A673 (cell line): ENCODE measurements at places on chromosomes 3 and 15. TPM values are rescaled to one million over a fixed set of nuclear protein-coding genes. Genes with fewer than 3 reads are reported as not detected.

- no peak for DNase-seq
- H3K27me3 ChIP-seq = peaks cover 5% of the 10 kb centered on the region
- H3K4me3 ChIP-seq = no peak overlapping the region
- H3K4me1 ChIP-seq = peaks cover 16% of the 10 kb centered on the region
Measured at GRCh38 chr3:142884531-142884930, 4.4 kb downstream of the PCOLCE2 start.

GRCh38 chr3:114362815-114363214 lies 69.0 kb downstream of the TIGIT start:
- H3K27me3 ChIP-seq = no peaks in the 10 kb centered on the region
- H3K4me1 ChIP-seq = peaks cover 12% of the 10 kb centered on the region
- no peak overlapping the region for H3K27ac ChIP-seq
- H3K4me3 ChIP-seq = no peak overlapping the region
- DNase-seq = peak; percentile 69
- no peaks in the 10 kb centered on the region for H3K36me3 ChIP-seq

GRCh38 chr3:10389339-10389738 lies 68.4 kb upstream of the SEC13 start:
- H3K27ac ChIP-seq = no peak overlapping the region
- no peaks in the 10 kb centered on the region for H3K36me3 ChIP-seq
- H3K4me3 ChIP-seq = no peak overlapping the region
- H3K27me3 ChIP-seq = peaks cover 6% of the 10 kb centered on the region
- H3K4me1 ChIP-seq = no peaks in the 10 kb centered on the region

DNA sequence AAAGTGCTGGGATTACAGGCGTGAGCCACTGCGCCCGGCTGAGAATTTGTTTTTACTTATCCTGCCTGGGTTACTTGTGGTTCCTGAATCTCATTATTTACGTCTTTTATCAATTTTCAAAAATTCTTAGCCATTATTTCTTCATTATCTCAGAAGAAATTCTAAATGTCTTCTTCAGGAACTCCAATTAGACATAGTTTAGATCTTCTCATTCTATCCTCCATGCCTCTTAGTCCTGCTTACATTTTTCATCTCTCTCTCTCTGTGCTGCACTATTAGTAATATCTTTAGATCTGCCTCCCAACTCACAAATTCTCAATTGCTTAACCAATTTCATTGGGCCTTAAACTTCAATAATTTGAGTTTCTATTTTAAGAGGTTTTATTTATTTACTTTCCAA lies 124.4 kb upstream of the MRPS22 start:
- no peaks in the 10 kb centered on the region for H3K4me1 ChIP-seq
- H3K27ac ChIP-seq = no peak overlapping the region
- no peak overlapping the region for H3K4me3 ChIP-seq
- DNase-seq = no peak
- H3K27me3 ChIP-seq = peaks cover 50% of the 10 kb centered on the region

GRCh38 chr3:156449710-156450574 lies 105.0 kb downstream of the SSR3 start:
- no peaks in the 10 kb centered on the region for H3K27me3 ChIP-seq
- no peak overlapping the region for H3K4me3 ChIP-seq
- DNase-seq = peak; percentile 39
- H3K27ac ChIP-seq = no peak overlapping the region
- H3K4me1 ChIP-seq = peaks cover 14% of the 10 kb centered on the region

DNA sequence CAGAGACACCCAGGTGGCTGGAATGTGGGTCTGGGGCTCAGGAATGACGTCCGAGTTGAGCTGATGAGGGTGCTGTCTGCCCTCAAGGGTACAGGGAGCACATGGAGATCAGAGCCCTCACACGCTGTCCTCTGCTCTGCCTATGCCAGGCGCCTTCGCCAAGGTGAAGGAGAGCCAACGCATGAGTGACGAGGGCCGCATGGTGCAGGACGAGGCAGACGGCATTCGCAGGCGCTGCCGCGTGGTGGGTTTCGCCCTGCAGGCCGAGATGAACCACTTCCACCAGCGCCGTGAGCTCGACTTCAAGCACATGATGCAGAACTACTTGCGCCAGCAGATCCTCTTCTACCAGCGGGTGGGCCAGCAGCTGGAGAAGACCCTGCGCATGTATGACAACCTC lies 9.1 kb downstream of the SNX33 start:
- no peaks in the 10 kb centered on the region for H3K36me3 ChIP-seq
- H3K27ac ChIP-seq = no peak overlapping the region
- H3K27me3 ChIP-seq = no peaks in the 10 kb centered on the region
- DNase-seq = no peak

DNA sequence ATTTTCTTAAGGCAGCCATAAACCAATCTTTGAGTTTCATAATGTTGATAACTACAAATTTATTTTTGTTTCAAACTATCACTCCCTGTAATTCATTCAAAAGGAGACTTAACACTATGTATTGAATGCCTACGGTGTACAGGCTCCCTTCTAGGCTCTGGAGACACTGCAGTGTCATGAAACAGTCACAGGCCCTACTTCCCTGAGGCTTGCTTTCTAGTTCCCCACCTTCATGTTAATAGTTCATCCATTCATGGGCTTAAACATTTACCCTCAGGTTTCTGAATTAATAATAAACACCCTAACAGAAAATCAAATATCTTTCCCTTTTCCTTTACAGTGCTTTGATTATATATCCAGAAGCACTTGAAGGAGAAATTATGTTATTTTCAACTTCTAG lies 168.7 kb downstream of the CHL1 start:
- DNase-seq = no peak
- no peaks in the 10 kb centered on the region for H3K4me1 ChIP-seq
- no peaks in the 10 kb centered on the region for H3K27me3 ChIP-seq
- no peak overlapping the region for H3K4me3 ChIP-seq
- H3K27ac ChIP-seq = no peak overlapping the region

GRCh38 chr15:67865331-67865730 lies 25.5 kb upstream of the RNU6-1 start:
- H3K27ac ChIP-seq = no peak overlapping the region
- H3K36me3 ChIP-seq = no peaks in the 10 kb centered on the region
- H3K27me3 ChIP-seq = no peaks in the 10 kb centered on the region
- DNase-seq = no peak
- H3K4me1 ChIP-seq = no peaks in the 10 kb centered on the region

The CCK gene
- 18.4 and 19.6 TPM in 2 replicates for total RNA-seq

The MST1 gene
- total RNA-seq = 3.7 and 4.5 TPM in 2 replicates

The ADGRG7 gene
- 2.4 and 2.7 TPM in 2 replicates for total RNA-seq

The ZPLD1 gene
- 0.17 TPM in 1 of 2 replicates, not detected in the other for total RNA-seq

The TTC14 gene
- 30.0 and 38.2 TPM in 2 replicates for total RNA-seq

The GDPGP1 gene
- total RNA-seq = 4.7 and 5.2 TPM in 2 replicates

The FGF7 gene
- total RNA-seq = not detected in 2 replicates

The ABHD17C gene
- total RNA-seq = 7.8 and 9.9 TPM in 2 replicates

The SQOR gene
- 4.3 and 4.9 TPM in 2 replicates for total RNA-seq

The CPN2 gene
- not detected in 2 replicates for total RNA-seq
